ENCODE measurements at places on chromosomes 6 and 20.
A peak's percentile ranks its signal among the peaks of the same experiment; 100 is the strongest.

DNA sequence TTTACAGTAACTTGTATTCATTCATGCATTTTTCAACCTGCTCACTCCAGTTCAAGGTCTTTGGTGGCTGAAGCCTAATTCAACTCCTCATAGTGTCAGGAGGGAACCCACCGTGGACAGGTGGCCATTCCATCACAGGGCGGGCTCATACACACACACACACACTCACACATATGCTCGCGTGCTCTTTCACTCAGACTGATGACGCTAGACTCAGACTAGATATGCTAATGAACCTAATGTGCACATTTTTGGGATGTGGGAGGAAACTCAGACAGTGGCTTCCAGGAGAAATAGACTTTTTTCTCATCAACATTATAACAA lies 56.7 kb downstream of the TRIM27 start:
- DNase-seq: peak; percentile 26

GRCh38 chr6:53347250-53347920 lies 1.4 kb downstream of the ELOVL5 start:
- peak; percentile 44 for DNase-seq

GRCh38 chr6:110979565-110980101 lies 2.2 kb upstream of the RPF2 start:
- no peak for DNase-seq

DNA sequence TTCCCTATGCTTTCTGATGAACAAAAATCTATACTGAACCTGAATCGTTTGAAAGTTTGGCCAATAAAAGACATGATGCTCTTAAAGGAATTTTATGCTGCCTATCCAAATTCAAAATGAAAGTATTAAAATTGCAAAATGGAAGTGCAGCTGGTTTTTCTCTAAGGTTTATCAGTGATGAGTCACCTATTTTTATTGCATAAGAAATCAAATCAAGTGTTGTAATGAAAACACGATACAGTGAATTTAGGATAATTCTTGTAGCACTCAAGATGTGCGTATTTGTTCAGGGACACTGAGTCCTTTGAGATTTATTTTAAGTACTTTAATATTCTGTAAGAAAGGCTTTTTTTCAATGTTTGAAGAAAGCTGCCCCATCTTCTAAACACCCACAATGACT lies 409.5 kb downstream of the ADGRB3 start:
- DNase-seq: no peak

- no peak for DNase-seq
These were observed 24.1 kb upstream of the SRF start for GRCh38 chr6:43146709-43147688.

- DNase-seq: no peak
These were observed 71.3 kb downstream of the EFHC1 start for GRCh38 chr6:52491203-52492069.

GRCh38 chr6:83371423-83371822 lies 59.4 kb downstream of the ME1 start:
- DNase-seq: no peak

Data from spinal cord (tissue), 10 donors.